ENCODE measurements at places on chromosomes 1 and 21.

- no peak for DNase-seq
Measured at GRCh38 chr21:38083535-38083934, 167.3 kb upstream of the KCNJ6 start.

- DNase-seq, result peak; percentile 42
Measured at GRCh38 chr1:203549309-203549708, 55.4 kb downstream of the OPTC start.

- peak; percentile 35 for DNase-seq
Measured at GRCh38 chr21:41068967-41069642, 98.9 kb upstream of the BACE2 start.

- DNase-seq, result no peak
Measured at GRCh38 chr1:227900571-227901051, 47.1 kb downstream of the WNT9A start.

GRCh38 chr1:77415579-77415978 is 133.8 kb downstream of the AK5 start:
- no peak for DNase-seq

GRCh38 chr1:62589321-62589720 is 8.0 kb upstream of the ANGPTL3 start:
- no peak for DNase-seq

GRCh38 chr1:9371391-9371935 is 78.8 kb downstream of the SPSB1 start:
- DNase-seq, result peak; percentile 46

DNA sequence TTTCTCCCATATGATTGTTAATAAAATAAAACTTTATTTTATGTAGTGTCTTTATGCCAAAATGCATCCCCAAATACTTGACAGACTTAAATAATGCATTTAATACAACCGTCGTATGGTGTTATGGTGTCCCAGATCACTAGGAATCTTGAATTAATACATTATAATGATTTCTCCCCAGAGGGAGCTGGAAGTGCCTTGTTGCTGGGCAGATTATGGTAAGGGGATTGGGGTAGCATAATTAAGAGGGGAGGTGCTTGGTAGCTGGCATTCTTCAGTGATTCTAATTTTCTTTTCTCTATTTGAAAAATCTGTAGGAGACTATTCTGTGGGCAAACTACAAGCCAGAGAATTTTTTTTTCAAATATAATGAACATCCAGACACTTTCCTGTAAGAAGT is 1043.7 kb downstream of the ADGRL2 start:
- no peak for DNase-seq

DNA sequence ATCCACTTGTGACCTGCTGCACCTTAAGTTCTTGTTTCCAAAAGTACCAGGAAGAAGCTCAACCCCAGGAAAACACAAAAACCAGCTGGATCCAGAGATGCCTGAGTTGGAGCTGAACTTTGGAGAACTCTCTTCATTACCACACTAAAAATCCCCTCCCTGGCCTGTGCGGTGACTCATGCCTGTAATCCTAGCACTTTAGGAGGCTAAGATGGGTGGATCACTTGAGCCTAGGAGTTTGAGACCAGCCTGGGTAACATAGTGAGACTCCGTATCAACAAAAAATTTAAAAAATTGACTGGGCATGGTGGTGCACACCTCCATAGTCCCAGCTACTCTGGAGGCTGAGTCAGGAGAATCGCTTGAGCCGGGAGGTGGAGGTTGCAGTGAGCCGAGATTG is 6.2 kb downstream of the MAP1LC3C start:
- no peak for DNase-seq

DNA sequence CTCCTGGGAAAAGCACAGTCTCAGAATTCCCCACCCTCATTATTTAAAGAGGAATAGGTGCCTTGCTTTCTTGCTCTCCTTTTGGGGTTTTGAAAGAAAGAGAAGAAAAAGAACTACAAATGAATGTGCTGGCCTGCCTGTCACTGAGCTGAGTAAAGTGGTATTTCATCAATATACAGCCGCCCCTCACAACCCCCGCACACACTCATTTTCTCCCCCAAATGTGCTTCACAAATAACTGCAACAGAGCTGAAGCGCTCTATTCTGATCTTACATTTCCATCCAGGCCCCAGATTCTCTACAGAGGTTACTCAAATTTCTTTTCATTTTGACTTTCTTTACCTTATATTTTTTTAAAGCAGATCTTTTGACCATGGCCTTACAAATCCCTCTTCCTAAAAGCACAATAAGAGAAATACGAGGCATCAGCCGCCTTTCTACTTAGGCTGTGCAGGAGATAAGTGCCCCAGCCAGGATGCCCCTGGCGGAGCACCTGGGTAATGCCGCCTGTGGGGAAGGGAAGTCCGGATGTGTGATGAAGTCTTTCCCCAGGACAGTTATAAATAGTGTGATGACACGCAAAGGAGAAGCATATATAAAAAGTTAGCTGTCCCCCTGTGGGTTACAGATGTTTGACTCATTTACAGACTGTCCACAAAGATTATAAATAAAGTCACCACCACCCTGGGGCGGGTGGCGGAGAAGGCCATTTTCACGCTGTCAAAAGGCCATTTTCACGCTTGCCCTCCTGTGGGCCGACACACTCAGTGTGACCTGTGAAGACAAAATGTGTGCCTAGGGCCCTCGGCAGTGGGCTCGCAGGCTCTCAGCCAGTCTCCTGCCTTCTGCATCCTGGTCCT is 6.5 kb downstream of the KCNN3 start:
- DNase-seq, result peak; percentile 91

GRCh38 chr1:201955729-201956143 is 433 bp downstream of the TIMM17A start:
- DNase-seq, result no peak

DNA sequence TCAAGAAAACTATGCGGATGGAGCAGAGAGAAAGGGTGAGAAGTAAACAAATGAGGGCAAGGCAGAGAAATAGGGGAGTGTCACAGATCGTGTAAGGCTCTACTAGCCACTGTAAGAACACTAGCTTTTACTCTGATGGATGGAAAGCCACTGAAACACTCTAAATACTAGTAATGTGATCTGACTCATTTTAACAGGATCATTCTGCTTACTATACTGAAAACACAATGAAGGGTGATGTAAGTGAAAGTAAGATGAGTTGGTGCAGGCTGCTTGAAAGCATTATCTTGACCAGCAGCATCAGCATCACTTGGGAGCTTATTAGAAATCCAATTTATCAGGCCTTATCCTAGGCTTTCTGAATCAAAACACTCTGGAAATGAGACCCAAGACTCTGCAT is 32.7 kb downstream of the TUT4 start:
- no peak for DNase-seq

DNA sequence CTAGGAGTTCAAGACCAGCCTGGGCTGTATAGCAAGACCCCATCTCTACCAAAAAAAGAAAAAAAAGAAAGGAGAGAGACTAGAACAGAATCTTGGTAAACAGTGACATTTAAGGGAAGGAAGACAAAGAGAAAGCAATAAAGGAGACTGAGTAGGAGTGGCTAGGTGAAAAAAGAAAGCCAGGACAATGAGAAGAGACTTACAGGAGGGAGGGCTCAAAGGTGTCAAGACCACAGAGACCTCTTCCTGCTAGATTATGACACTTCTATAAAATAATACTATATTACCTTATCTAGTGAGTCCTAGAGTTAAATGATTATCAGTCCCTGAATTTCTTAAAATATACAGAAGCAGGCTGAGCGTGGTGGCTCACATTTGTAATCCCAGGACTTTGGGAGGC is 10.1 kb upstream of the EPRS1 start:
- no peak for DNase-seq
